ENCODE measurements at places on chromosomes 1 and 21.

DNA sequence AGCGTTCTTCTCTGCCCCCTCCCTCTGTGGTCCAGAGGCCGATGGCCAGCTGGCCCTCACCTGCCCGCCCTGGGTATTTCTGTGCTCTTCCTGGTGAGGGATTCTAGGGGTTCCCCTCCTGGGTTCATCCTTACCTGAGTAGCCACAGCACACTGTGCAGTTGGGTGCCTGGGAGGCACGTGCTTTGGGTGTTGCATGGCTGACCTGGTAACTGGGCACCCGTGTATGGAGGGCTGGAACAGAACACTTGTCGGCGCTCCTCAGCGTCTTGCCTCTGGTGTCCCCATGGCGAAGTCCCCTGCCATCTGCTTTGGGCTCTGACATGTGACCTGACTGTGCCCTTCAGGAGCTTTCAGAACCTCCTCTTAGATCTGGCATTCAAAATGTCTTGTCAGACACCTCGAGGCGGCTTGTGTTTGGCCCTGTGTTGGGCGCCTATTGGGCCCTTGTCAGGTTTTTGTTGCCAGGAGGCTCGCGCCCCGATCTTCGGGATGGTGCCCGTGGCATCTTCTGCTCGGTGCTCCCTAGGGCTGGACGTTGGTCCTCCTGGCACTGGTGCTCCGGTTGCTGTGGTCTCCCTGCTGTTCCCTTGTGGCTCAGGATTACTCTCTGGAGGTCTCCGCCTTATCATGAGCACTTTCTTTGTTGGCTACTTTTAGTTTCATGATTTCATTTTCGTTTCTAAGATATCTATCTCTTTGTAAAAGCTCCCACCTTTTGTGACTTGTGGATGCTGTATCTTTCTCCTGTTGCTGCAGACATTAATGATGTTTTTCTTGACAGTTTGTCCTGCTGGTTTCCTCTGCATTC, 28.5 kb downstream of the SKI start:
- no peak for DNase-seq

DNA sequence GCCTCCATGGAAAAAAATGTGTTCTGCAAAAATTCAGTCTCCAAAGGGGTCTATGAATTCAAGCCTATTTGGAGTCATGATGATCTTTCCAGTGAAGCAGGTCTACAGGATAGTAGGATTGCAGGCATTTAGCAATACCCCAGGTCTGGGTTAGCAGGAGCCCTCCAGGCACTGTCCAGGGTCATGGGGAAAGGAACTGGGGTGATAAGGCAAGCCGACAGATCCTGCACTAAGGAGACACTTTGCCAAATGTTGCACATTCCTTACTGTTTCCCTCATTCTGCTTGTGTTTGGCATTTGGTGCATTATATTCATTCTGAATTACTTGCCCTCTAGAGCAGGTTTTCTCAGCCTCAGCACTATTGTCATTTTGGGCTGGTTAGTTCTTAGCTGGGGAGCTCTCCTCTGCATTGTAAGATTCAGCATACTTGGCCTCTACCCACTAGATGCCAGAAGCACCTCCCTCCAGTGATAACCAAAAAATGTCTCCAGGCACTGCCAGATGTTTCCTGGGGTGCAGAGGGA, 333.3 kb upstream of the PLXNA2 start:
- DNase-seq: no peak

DNA sequence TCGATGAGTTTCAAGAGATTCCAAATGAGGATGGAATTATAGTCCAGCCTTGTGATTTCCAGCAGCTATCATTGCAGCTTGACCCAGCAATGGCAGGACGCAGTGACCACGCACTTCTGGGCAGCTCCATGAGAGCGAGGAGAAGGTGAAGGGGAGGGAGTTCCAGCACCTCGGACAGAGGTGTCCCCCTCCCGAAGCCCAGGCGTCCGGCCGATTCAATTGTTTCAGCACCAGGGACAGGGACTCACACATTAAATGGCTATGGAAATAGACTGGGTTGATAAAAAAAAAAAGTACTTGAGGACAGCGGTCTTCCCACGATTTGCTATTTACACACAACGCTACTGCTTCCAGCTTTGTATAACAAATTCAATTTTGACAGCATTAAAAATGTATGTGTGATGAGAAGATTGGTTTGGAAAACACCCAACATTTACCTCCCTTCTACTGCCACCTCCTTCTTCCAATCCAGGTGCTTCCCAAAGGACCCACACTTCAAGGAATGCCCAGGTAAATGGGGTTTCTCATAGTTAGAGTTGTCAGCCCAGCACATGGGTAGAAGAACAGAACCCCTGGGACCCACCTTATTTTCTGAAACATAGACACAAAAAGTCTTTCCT, 71.8 kb downstream of the DISP3 start:
- DNase-seq: no peak

GRCh38 chr1:32333251-32333963, 2.6 kb downstream of the MARCKSL1 start:
- DNase-seq: no peak

DNA sequence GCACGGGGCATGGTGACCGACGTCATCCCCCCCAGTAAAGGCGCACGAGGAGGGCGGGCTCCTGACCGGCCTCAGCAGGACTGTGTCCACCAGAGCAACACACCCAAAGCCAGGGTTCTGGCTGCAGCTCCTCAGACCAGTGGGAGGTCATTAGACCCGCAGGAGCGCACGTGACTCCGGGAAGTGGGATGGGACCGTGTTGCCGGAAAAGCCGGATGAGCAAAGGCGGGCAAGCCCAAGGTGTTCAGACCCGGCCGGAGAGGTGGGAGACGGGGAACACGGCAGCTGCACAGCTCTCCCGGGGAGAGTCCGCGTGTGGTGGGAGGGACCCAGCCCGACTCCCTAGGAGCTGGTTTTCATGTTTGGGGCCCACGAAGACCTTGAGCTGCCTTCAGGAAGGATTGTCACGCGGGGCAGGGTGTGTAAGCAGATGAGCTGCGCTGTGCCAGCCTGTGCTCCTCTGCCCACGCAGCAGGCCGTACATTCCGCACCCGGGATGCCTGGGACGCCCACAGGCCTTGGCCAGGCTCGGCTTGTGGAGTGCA, 20.6 kb upstream of the TRAPPC10 start:
- no peak for DNase-seq

- no peak for DNase-seq
Observed at GRCh38 chr1:36542024-36542961, 59.6 kb upstream of the CSF3R start.

DNA sequence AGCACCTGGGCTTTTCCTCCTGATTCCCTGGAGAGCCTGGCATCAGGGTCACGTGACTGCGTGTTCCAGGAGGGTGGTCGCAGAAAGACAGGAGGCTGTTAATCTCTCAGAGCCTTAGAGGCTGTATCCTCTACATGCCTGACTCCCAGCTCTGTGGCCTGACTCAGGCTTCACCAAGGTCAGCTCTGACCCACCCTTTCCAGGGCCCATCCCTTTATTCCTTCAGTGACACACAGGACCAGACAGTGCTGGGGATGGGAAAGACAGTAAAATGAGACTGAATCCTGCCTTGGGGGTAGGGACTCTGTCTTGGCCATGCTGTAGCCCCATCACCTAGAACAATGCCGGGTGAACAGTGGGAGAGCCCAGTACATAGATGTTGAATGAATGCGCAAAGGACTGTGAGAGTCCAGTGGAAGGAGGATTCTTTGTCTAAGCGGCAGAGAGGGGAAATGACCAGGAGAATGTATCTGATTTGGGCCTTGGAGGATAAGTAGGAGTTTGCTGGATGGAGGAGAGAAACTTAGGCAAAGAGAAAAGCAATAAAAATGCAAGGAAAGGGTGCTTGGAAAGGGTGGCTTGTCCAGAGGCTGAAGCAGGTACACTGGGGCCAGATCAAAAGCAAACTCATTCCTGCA, 33.0 kb downstream of the EPHX1 start:
- DNase-seq: no peak

GRCh38 chr1:31757989-31758388, 6.2 kb downstream of the ADGRB2 start:
- no peak for DNase-seq

- peak; percentile 66 for DNase-seq
Observed at GRCh38 chr1:41294216-41294615, 52.1 kb upstream of the SCMH1 start.

GRCh38 chr1:231286603-231287002, 45.6 kb downstream of the GNPAT start:
- DNase-seq: no peak

DNA sequence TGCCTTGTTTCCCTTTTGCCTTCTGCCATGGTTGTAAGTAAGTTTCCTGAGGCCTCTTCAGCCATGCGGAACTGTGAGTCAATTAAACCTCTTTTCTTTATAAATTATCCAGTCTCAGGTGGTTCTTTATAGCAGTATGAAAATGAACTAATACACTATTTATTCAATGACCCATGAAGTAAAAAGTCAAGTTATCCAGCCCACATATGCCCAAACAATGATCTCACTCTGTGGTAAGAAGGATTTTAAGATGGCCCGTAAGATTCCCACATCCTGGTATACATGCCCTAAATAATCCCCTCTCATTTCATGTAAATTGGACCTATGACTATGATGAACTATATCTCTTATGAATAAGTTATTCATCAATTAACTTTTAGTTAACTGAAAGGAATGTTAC, 1008.3 kb upstream of the B3GALT2 start:
- DNase-seq: no peak
